HepG2 (cell line): ENCODE measurements at places on chromosomes 6 and 20.

DNA sequence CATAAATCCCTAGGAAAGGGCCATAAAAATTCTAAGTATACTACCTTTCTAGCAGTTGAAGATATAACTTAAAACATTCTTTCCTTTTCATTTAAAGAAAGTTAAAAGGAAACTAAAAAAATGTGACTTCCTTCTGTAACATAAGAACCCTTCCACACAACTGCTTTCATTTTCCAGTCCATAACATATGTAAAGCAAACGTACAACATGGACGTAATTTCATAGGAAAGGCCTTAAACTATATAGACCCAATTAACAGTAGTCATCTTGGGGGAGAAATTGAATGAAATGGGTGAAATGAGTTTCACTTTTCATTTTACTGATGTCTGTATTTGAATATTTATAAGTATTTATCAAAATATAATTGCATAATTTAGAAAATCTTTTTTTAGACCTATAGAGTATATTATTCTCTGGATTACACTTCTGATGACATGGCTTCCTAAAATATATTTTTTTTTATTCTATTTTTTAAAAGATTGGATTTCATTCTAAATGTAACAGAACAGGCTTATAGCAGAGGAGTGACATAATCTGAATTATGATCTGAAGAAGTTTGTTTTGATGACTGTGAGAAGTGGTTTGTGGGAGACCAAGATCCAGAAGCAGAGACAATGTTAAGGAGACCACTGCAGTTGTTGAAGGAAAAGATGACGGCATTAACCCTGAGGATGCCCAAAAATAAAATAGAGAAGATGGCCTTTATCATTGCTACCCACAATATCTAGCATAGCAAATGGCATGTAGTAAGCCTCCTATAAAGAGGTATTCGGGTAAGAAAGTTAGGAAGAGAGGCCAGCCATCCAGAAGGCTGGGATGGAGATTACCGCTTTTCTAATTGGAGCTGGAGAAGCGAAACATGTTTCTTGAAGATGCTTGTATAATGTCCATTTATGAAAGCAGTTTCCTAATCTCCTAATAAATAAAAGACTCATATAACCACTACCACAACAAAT is 260.4 kb downstream of the PTPRK start:
- no peak for DNase-seq

GRCh38 chr6:152380993-152381898 is 255.9 kb downstream of the SYNE1 start:
- peak; percentile 91 for DNase-seq

DNA sequence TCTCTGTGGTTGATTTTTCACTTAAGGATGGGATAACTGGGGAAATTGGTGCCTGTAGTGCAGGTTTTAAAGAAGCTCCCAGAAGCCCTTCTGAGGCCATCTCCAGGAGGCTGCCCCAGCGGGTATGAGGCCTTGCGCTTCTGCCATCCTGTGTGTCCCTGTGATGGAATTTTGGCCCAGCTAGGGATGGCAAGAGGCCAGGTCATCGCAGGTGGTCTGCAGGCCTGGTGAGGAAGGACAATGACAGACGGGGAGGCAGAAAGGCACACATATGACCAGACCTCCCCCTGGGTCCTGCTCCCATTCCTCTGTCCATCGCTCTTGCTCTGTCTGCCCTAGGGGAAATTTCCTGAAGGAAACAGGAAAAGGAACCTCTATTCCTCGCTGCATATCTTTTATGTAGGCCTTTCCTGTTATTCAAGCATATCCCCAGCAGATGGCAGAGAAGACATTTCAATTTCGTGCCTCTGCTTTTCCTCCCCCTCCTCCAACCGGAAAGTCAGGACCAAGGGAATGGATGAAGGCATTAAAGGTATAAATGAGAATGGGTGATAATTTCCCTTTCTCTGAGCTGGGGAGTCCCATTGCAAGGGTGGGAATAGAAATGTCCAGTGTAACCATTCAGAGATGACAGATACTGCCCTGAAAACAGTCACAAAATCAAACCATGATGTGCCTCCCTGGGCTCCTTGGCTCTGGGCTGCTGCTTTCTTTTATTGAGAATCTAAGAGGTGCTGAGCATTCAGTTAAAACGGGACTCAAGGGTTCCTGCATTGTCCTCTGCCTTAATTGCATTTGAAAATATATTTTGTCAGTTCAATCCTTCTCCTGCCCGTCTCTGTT is 17.6 kb upstream of the HLA-F start:
- DNase-seq, result peak; percentile 62

DNA sequence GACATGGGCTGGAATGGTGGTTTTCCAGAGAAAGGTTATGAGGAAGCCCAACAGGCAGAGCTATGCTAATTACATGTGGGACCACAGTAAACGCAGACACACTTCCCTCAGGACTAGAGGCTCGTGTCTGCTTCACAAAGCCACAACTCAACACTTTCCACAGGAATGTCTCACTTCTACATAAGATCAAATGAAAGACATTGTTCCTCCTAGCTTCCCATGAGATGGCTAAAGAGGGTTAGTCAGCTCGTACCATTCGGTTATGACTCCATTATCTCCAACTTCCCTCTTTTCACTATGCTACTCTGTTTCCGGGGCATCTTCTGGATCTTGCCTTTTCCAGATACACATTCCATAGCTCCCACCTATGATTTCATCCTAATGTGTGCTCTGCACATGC is 29.1 kb upstream of the ZC3H12D start:
- no peak for DNase-seq

DNA sequence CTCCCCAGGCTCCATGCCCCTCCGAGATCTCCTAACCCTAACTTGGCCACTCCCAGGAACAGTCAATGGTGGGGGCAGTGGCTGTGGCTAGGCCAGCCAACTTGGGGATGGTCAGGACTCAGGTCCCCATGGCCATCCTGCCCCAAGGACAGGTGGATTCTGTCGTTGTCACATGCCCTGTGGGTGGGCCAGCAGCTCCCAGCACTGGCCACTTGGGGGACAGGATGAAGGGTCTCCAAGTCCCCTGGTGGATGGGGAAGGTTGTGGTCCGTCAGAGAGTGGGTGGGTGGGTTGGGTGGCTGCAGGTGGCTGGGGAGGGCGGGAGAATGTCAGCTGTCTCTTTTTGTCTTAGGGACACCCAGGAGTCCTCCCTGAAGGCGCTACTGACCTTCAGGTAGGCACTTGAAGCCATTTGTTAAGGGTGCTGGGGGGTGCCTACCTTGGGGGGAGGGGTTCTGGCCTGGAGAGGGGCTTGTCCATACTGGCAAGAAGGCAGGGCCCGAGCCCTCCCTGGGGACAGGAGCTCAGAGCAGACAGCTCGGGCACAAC is 5.5 kb downstream of the COL9A3 start:
- peak; percentile 64 for DNase-seq

- DNase-seq, result no peak
Observed at GRCh38 chr20:21113697-21114096, 7.5 kb upstream of the LINC00237 start.

DNA sequence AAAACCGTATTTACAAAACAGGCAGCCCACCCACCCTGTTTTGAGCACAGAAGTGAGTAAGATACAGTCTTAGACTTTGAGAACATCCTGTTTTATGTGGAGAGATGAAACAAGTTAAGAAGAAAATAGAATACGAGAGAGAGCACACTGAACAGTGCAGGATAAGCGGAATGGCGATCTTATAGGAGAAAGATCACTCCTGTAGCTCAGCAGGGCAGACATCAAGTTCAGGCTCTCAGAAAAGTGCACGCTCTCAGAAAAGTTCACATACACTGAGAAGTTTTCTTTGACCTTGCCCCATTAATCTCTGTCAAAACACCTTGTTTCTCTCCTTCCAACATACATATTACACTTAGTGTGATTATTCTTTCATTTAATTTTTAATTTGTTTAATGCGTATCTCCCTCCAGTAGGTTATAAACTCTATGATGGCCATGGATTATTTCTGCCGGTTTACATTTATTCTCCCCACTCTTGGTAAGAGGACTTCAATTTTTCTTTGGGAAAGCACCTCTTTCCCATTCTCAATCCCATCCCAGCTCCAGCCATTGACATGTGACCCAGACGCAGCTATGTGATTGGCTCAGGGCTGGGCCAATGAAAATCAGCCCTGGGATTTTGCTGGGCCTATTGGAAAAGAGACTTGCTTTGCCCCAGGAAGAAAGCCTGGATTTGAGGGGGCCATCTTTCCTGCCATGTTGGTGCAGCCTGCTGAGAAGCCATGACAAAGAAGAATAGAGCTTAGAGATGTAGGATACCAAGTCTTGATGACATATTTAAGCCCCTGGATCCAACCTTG is 16.2 kb downstream of the KCNB1 start:
- no peak for DNase-seq

DNA sequence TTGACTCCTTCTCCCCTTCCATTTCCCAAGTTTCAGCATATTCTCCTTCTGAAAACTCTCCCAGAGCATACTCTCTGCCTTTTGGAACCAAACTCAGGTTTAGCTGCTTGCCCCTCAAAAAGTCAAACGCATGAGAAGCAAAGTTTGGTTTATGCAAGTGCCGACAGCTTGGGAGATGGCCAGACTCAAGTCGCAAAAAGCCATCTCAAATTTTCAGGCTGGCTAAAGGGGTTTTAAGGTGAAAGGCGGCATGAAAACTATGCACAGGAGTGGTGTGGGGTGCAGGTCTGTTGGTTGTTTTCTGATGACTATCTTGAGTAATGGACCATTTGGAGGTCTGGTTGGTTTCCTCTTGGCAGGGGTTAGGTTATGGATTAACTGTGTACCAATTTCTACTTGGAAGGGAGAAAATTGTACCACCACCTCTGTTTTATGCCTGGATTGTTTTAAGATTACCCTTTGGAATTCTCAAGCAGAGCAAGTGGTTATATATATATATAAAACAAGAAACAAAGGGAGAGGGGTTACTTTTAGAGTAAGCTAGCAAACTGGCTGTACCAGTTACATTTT is 52.4 kb upstream of the SCGN start:
- no peak for DNase-seq

- no peak for DNase-seq
Observed at GRCh38 chr6:68082086-68082485, 553.0 kb upstream of the ADGRB3 start.

GRCh38 chr20:31581391-31581790 is 23.7 kb upstream of the ID1 start:
- no peak for DNase-seq

DNA sequence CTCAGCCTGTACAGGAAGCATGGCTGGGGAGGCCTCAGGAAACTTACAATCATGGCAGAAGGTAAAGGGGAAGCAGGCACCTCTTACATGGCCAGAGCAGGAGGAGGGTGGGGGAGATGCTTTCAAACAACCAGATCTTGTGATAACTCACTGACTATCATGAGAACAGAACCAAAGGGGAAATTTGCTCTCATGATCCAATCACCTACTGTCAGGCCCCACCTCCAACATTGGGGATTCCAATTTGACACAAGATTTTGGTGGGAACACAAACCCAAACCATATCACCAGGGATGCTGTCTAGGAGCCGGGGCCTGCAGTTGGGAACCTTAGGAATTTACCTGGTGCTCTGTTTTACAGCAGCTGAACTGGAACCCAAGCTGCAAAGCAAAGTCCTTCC is 191.1 kb upstream of the CITED2 start:
- DNase-seq, result no peak

GRCh38 chr6:19408331-19408730 is 428.8 kb upstream of the ID4 start:
- no peak for DNase-seq

- DNase-seq, result no peak
Observed at GRCh38 chr6:166411721-166412151, 29.0 kb upstream of the MPC1 start.

- no peak for DNase-seq
Observed at GRCh38 chr6:169539176-169539897, 162.5 kb downstream of the WDR27 start.

- DNase-seq, result no peak
Observed at GRCh38 chr6:43948527-43949485, 178.4 kb downstream of the MRPL14 start.

GRCh38 chr6:136767570-136768309 is 24.5 kb downstream of the MAP3K5 start:
- DNase-seq, result no peak

DNA sequence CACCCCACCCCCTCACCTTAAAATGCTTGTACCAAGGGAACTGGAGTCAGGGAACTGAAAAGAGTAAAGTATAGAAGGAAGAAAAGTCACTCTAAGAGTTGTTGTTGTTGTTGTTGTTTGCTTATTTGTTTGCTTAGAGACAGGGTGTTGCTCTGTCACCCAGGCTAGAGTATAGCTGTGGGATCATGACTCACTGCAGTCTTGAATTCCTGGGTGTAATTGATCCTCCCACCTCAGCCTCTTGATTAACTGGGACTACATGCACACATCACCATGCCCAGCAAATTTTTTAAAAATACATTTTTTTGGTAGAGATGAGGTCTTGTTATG is 681.6 kb upstream of the GJE1 start:
- DNase-seq, result no peak

DNA sequence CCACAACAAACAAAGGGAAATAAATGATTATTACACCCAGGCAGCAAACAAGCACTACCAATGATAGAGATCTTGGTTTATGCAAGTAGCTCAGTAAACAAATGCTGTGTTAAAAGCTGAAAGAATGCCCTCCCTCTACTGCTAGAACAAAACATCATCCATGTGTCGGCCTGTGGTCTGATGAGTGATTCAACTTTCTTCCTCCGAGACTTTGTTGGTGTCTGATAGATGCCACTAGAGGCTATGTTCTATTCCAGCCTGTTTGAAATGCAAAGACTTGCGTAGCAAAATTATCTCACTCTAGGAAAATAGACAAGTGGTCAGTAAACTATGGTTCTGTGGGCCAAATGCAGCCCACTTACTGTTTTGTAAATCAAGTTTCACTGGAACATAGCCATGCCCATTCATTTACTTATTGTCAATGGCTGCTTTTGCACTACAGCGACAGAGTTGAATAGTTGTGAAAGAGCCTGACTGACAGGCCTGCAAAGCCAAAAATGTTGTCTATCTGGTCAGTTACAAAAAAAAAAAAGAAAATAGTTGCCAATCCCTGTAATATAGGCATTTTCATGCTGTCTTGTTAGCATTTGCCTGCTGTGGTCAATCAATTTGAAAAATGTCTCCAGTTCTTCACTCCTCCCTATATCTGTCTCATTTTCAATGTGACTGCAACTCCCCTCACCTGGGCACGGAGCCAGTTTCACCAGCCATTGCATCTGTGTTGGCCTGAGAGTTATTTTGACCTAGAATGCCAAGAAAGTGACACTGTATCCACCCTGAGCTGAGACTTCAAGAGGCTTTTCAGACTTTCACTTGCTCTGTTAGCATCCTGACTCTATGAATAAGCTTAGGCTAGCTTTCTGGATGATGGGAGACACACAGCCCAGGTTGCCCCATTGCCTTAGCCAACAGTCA is 544.6 kb upstream of the BTBD3 start:
- DNase-seq, result no peak

DNA sequence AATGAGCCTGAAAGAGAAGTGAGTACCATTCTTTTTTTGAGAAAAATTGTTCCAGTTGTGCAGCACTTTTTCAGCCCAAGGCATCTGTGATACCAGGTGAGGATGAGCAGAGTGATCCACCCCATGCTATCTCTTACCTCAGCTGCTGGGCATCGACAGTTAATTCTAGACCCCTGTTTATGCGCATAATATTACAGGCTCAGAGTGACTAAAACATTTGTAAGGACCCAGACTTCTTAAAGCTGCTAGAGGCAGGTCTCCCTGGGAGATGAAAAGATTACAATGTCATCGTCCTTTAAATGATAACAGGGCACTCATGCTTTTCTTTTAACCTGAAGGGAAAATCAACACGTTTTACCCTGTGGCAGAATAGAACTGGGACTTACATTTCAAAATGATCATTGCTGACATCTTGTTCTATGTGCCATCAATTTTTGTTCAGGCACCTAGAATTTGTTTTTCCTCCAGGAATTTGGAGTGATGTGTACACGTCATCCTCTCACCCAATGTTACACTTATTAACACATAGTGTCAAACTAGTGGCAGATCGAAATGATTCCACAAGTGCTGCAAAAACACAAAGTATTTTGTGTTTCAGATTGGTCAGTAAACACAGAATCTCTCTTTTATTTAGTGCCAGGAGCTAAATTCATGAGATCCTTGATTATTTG is 684.6 kb downstream of the UTRN start:
- no peak for DNase-seq
